IMR-90 (cell line): ENCODE measurements at places on chromosomes 1 and 21. TPM values are rescaled to one million over a fixed set of nuclear protein-coding genes. Genes with fewer than 3 reads are reported as not detected.

DNA sequence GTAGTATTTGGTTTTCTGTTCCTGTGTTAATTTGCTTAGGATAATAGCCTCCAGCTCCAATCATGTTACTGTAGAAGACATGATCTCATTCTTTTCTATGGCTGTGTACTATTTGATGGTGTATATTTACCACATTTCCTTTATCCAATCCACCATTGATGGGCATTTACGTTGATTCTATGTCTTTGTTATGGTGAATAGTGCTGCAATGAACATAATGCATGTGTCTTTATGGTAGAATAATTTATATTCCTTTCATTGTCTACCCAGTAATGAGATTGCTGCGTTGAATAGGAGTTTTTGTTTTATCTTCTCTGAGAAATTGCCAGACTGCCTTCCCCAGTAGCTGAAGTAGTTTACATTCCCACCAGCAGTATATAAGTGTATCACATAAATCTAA lies 538.8 kb downstream of the LRRIQ3 start:
- DNase-seq: no peak

- peak; percentile 36 for DNase-seq
Observed at GRCh38 chr1:179938752-179939151, 15.9 kb upstream of the CEP350 start.

DNA sequence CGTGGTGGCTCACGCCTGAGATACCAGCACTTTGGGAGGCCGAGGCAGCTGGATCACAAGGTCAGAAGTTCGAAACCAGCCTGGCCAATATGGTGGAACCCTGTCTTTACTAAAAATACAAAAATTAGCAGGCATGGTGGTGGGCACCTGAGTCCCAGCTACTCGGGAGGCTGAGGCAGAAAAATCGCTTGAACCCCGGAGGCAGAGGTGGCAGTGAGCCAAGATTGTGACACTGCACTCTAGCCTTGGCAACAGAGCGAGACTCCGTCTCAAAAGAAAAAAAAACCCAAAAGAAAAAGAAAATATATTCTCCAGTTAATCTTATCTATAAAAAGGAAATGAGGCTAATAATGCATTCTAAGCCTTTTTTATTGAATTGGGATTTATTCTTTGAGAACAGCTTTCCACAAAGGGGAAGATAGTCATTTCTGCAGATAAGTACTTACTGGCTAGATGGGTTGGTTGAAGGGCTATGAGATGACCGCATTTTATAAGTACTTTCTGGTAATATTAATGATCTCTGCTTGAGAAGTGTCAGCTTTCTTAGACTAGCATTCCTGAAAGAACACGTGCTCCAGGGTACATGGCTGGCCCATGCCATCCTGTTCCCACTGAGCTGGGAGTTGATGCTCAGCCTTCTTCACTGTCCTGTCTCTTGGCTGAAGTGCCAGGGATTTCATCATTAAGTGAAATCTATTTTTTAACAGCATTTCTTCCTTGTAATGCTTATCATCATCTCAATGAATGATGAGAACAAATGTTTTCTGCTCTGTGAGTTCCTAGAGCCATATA lies 57.9 kb downstream of the SASS6 start:
- DNase-seq: no peak

Gene FAM151A
- not detected in 2 replicates for total RNA-seq

DNA sequence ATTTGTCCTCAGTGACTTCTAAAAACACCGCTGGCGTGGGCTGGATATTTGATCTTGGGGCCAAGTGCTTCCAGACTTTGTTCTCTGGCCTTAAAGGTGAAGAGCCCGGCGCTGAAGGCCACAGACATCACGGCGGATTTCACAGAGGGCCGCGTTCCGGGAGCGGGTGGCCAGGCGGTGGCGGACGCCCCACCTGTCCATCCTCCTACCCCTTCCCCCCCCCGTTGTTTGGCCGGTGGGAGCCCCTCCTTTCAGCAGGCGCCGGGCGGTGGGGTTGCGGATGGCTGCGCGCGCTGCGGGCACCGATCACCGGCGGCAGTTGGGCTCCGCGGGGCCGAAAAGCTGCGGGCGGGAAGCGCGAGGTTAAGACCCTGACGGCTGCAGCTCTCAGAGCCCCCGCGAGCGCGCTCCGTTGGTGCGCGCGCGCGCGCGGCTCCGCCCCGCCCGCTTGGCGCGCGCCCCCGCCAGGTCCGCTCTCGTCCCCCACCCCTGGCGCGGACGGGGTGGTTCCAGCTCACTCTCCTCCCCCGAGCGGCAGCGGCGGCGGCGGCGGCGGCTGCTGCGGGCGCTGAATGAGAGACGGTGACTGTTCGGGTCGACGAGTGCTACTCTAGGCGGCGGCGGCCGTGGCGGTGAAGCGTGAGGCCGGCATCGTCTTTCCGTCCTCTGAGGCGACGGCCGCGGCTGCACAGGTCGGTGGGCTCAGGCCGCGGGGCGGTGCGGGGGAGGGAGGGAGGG lies at the start of gene RALGPS2:
TSS of gene RALGPS2 (plus strand) at position 517 of the 738 bp plus-strand sequence. CDS start 51,521 bp downstream, outside the sequence.
- DNase-seq: peak; percentile 67

GRCh38 chr1:220915117-220915440 lies 35.8 kb downstream of the HLX start:
- no peak for DNase-seq

Gene LAX1
- total RNA-seq: not detected in 2 replicates

DNA sequence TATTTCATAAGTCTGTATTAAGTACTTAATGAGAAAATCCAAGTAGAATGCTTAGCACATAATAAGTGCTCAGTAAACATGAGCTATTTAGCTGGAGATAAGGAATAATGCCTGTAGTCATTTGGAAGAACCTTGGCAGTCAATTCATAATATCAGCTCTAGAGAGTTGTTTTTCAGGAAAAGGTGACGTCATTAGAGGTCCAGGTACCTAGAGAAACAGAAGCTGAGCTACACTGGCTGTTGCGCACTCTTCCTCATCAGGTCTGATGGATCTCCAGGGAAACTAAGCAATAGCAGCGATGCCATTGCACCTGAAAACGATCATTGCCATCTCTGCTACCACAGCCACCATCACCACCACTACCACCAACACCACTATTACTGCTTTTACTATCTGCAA lies 187.8 kb upstream of the PLD5 start:
- DNase-seq: no peak

Gene IL12RB2
- total RNA-seq: not detected in 2 replicates

GRCh38 chr1:205936311-205936710 lies 6.9 kb downstream of the SLC26A9 start:
- no peak for DNase-seq
